ENCODE measurements at places on chromosomes 1 and 21. TPM values are rescaled to one million over a fixed set of nuclear protein-coding genes. Genes with fewer than 3 reads are reported as not detected.

The CA6 gene
- not detected for total RNA-seq

The GCSAML gene
- not detected for total RNA-seq

The SLC35F3 gene
- total RNA-seq = 4.0 TPM

The OR14K1 gene
- not detected for total RNA-seq

The HES2 gene
- 0.68 TPM for total RNA-seq
